GF-D8 (cell line): ENCODE measurements at places on chromosomes 6 and 20.

- DNase-seq: no peak
Observed at GRCh38 chr6:133242637-133243585, 1.8 kb downstream of the EYA4 start.

DNA sequence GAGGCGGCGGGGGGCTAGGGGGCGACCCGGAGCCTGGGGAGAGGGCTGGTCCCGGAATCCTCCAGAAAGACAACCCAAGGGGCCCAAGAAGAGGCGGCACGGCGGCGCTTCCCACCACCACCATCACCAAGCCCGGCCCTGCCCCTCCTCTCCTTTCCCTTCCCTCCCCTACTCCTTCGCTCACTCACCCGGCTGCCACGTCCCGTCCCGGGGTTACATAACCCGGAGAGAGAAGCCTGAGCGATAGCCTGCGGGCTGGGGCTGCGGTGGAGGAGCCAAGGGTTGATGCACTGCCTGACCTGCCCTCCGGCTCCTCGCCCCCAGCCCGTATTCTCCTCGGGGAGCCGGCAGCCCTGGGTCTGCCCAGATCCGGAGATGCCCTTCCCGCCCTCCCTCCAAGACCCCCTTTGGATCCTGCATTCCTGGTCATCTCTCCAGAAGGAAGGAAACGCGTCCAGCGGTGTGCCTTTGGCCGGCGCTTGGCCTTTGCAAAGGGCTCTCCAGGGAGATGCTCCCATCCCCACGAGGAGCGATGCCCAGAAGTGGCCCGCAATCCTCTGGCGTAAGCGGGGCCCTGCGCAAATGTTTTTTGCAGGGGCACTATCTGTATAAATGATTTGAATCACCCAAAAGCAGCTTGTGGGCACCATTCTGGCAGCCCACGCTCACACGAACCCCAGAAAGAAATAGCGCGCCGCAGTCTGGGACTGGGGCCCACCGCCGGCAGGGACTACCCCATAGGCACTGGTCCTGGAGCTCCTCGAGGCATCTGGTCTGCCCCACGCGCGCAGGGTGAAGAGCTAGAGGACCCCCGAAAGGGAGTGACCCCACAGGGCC is 4.6 kb upstream of the CPXM1 start:
- no peak for DNase-seq

DNA sequence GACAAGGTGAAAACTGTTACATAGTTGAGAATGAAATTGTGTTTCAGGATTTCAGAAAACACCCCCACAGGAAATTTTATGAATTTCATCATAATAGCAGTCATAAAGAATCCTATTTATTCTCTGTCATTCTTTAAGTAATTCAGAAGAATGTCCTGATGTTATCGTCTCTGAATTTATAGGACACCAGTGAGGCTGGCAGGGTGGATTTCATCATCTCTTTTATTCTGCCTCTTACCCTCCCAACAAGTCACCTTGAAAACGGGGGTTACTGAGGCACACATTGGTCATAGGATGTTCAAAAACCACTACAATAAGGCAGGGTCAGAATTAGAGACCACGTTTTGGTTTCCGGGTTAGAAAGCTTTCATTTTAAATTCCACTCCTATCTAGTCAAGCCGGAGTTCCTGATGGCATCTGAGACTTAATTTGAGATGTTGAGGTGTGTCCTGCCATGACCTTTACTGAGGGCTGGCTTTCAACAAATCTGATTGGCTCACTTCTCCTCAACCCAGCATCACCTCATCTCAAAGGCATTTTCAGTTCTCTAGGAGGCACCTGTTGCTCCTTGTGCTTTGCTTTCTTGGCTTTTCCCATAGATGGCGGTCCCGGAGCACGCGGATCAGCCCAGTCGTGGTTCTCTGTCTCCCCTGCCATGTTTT is 230.6 kb upstream of the SUPT3H start:
- DNase-seq: no peak

- DNase-seq: no peak
Observed at GRCh38 chr6:6244624-6245023, 75.8 kb downstream of the F13A1 start.

DNA sequence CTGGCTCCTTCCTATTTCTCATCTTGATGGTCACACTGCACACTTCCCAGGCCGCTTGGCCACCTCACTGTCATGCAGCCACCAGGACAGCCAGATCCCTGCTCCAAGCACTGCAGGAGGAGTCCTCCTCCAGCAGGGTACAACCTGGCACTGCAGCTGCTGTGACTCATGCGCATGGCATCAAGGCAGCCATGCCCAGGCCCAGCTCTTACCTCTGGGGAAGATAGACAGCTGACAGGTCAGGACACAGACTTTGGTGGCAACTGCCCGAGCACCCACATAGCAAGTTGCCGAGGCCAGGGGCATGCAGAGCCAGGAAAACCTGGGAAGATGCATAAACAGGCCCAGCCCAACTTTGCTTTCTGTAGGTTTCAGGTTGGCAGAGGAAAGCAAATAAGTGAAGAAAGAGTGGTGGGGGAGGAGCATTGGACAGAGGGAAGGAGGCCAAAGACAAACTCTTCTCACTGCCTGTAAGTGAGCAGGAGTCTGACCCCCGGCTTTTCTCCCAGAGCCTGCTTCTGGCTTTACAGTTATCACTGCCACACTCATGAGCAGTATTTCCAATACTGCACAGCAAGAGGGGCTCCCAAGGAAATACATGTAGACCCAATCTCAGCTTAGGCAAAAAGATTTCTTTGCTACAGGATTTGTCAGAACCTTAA is 38.8 kb downstream of the SLC22A3 start:
- no peak for DNase-seq

DNA sequence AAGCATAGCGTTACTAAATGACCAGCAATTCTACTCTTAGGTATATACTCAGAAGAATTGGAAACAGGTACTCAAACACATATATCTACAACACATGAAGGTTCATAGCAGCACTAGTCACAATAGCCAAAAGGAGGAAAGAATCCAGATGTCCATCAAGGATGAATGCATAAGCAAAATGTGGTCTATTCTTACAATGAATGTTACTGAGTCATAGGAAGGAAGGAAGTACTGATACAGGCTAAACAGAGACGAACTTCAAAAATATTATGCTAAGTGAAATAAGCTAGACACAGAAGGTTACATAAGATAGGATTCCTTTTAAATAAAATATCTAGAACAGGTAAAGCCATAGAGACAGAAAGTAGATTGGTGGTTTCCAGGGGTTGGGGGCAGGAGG is 93.5 kb downstream of the MAP3K7 start:
- DNase-seq: no peak

GRCh38 chr6:123901436-123901835 is 97.8 kb downstream of the NKAIN2 start:
- DNase-seq: no peak

- DNase-seq: no peak
Observed at GRCh38 chr6:46932526-46933319, 11.0 kb upstream of the ADGRF5 start.

DNA sequence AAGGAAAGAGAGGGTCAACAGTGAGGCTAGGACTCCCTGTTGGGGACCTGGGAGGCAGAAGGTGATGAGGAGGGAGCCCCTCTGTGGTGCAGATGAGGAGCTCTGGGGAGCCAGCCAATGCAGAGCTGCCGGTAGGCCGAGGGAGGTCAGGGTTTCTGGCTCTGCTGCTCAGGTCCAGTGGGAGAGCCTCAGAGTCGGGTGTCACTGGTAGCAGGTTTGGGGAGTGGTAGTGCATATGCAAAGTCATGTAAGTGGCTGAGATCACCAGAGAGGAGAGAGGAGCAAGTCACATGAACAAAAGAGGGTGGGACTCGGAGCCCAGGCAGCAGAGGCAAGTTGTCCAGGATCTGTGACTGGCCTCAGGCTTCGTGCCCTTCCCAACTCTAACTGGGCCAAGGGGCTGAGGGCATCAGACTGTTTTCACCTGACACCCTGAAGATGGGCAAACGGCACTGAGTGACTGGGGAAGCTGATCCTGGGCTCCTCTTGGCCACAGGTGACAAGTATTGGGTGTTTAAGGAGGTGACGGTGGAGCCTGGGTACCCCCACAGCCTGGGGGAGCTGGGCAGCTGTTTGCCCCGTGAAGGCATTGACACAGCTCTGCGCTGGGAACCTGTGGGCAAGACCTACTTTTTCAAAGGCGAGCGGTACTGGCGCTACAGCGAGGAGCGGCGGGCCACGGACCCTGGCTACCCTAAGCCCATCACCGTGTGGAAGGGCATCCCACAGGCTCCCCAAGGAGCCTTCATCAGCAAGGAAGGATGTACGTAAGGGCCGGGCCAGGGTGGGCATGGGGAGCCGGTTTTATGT is 6.6 kb downstream of the MMP24OS start:
- DNase-seq: no peak

DNA sequence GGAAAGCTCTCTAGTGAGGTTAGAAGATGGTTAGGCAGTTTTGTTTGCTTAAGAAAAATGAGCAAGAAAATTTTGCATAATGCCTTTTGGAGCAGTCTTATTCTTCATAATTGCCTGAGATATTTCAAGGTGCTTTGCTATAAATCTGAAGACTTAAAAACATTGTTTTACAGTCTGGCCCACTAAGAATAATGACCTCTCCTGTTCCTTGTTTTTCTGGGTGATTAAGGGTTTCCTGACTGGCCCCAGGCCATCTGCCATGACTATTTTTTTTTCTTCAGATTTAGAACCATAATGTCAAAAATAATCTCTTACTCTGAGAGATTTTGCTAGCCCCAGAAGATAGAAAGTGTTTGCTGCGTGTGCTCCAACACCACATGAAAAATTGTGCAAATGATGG is 72.3 kb upstream of the CENPW start:
- no peak for DNase-seq

DNA sequence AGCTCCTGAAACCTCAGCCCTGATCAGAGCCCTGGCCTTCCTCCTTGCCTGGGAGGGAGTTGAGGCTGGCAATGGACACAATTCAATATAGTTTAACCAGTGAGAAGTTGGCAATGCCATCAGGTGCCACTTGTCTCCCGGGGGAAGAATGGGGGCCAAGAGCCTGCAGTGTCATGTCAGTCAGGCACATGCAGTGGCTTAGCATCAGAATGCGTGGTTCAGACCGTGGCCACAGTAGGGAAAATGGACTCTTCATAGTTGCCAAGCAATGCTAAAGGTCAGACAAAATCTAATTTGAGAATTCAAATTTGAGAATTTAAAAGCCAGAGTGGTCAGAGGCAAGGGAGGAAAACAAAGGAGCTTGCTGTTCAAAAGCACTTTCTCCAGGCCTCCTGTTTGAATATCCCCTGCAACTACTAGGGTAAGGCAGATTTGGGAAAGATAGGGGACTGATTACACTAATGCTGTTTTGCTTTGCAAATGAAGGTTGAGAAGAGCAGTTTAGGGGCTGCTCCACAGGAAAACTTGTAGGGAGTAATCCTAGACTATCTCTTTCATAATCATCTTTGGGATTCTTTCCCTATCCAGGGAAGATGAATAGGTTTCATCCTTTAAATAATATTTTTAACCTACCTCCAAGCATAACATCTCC is 33.1 kb upstream of the CLIC5 start:
- DNase-seq: no peak

- no peak for DNase-seq
Observed at GRCh38 chr6:16286151-16286522, 47.8 kb downstream of the GMPR start.

GRCh38 chr6:33057222-33058150 is 16.0 kb downstream of the HLA-DPA1 start:
- DNase-seq: no peak

DNA sequence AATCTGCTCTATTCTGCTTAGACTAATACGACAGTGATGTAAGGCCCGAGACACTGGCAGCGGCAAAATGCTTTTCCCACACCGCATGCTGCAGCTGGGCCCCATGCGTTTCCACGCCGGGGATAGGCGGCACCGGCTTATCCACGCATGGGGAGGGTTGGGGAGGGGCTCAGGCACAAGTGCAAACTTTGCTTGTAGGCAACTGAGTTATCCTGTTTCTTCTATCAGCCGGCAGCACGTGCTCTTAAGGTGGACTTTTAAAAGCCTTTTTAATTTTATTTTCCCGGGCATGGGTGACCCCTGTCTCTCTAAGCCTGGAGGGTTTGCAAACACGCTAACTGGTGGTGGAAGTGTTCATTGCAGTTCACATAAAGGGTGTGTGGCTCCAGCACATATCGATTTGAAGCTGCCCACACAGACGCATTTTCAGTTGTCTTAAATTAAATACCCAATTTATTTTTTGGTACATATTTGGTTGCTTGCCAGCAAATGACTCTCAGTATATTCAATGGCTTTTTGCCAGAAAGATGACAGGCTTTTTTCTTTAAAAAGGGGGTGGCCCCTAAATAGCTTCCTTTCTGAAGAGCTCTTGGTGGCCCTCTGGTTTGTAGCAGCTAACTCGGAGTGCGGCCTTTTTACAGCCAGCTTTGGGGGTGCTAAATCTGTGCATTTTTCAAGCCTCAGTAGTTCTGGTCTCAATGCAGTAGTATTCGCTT is 561.8 kb upstream of the AGPAT4 start:
- no peak for DNase-seq

GRCh38 chr6:17971128-17972073 is 16.0 kb downstream of the KIF13A start:
- no peak for DNase-seq

DNA sequence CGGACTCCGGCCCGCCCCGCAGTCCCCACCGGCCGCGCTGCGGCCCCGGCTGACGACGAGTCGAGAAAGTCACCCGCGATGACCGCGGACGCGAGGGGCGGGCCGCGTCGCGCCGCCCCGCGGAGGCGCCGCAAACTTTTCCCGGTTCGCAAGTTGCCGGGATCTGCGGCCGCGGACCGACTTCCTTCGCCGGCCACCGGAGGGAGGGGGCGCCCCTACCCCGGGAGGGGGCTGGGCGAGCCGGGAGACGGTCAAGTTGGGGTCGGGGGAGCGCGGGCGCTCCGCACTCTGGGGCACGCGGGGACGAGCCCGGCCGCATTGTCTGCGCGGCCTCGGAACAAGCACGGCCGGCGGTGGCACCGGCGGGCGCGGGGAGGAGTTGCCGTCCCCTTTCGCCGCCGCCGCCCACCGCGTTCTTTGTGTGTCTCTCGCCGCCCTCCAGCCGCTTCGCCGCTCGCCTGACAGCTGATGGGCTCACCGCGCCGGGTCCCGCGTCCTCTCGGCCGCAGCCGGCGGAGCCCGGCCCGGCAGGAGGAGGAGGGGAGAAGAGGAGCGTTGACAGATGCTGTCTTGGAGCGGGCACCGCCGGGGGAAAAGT is 131.6 kb downstream of the OGFRL1 start:
- DNase-seq: no peak

GRCh38 chr6:93621442-93621841 is 202.1 kb upstream of the EPHA7 start:
- no peak for DNase-seq

DNA sequence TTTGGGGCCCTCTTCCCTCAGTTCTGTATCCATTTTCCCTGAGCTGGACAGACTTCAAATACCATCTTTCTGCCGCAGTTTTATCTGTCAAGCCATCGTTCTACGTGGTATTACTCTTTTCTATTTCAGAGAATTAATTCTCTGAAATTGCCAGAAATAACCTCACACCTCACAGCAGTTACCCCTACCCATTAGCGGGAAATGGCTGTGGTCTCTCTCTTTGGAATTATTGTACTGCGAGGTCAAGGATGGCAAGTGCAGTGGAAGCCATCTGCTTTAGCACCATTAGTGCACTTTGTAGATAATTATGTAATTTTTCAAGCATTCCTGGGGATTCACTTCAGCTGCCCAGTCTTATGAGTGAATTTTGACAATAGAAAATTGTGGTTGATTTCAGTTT is 147.8 kb upstream of the CDH4 start:
- no peak for DNase-seq

- no peak for DNase-seq
Observed at GRCh38 chr20:32920066-32920465, 61.3 kb downstream of the EFCAB8 start.
